ENCODE measurements at places on chromosomes 7 and 10.

GRCh38 chr10:118332236-118332635 is 9.9 kb downstream of the FAM204A start:
- DNase-seq: no peak

GRCh38 chr7:4189131-4189570 is 492.9 kb upstream of the FOXK1 start:
- DNase-seq: peak; percentile 24

GRCh38 chr7:20146451-20146850 is 70.7 kb downstream of the MACC1 start:
- no peak for DNase-seq

DNA sequence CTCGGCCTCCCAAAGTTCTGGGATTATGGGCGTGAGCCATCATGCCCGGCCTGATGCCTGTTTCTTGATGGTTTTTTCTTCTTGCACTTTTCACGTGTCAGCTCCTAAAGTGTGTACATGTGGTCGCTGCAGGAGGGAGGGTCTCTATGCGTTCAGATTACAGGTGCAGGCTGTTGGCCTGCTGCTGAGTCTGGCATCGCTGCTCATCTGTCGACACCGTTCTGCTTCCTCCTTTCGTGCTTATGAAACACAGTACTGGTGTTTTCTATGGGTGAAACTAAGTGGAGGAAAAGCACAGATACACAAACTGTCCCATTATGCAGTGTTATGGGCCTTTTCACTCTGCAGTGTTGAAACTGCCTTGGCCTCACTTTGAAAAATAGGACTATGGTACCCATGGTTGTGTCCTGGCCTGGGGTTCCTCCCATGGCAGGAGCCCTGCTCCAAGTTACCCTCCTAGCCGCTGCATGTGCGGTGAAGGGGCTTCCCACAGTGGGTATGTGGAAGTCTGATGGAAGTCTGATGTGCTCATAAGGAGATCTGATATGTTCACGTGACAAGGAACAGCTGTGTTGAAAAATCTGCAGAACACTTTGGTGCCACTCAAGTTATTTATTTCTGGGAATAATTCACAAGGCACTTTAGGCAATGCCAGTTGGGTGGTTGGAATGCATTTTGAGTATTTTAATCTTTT is 23.5 kb downstream of the OGDH start:
- DNase-seq: no peak

- peak; percentile 50 for DNase-seq
Measured at GRCh38 chr10:34638406-34639054, 176.6 kb downstream of the PARD3 start.

- no peak for DNase-seq
Measured at GRCh38 chr7:114631249-114631822, 216.7 kb downstream of the FOXP2 start.

GRCh38 chr7:43954524-43955228 is 28.4 kb downstream of the UBE2D4 start:
- DNase-seq: peak; percentile 33

GRCh38 chr7:100088095-100088620 is 611 bp upstream of the COPS6 start:
- no peak for DNase-seq

DNA sequence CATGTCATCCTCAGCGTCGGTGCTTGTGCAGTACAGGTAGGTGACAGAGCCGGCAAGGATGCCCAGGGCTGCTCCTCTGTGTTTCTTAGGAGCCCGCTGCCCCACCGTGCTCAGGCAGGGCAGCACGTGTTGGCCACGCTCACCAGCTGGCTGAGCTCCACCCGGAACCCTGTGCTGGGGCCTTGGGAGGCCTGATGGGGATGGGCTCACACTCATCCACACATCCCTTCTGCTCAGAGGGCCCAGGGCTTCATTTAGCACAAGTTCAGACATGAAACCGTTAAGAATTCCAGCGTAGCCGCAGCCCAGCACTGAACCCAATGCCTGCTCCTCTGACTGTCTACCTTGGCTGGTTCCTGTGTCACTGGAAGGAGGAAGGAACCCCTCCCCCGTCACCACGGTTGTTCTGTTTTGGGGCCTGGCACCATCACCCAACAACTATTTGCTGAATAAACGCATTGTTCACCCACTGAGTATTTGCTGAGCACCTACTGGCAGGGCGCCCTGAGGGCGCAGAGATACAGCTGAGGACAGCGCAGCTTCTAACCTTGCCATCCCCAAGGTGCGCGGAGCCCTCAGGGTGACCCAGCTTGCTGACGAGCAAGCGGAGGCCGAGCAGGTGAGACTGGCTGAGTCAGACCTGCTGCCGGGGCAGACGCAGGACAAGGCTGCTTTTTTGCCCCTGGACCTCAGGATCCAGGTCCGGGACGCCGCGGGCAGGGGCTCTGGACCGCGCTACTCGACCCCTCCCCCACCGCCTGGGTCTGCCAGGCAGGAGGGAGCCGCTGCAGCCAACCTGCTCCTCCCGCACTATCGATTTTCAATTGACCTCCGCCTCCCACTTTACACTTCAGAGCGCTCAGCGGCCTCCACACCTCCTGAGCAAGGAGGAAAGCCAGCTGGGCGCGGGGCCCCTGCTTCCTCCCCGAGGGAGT is 50.6 kb upstream of the RET start:
- DNase-seq: peak; percentile 54

DNA sequence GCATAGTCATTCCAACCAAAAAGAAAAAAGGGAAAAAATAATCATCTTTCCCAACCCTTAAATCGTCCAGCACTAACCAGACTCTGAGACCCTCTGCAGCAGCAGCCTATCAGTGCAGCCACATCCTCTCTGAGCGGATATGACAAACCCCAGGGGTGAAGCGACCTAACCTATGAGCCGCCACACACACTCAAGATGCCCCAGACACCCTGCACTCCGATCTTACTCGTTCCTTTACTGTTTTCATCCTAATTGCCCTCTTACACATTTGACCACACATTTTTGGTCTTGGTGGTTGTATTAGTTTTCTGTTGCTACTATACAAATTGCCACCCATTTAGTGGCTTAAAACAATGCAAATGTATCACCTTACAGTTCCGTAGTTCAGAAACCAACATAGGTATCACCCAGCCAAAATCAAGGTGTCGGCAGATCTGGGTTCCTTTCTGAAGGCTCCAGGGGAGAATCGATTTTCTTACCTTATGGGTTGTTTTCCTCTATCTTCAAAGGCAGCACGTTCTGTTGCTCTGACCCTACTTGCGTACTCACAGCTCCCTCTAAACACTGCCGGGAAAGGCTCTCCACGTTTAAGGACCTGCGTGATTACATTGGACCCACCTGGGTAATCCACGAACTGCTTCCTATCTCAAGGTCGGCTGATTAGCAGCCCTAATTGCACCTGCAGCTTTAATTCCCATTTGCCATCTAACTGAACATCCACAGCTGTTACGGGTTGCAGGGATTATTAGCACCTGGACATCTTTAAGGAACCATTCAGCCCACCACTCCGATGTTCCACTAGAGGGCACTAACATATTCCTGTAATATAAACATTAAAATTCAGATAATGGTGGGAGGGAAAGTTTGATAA is 37.3 kb upstream of the PRSS1 start:
- no peak for DNase-seq

GRCh38 chr10:133346413-133346812 is 760 bp upstream of the PRAP1 start:
- no peak for DNase-seq

DNA sequence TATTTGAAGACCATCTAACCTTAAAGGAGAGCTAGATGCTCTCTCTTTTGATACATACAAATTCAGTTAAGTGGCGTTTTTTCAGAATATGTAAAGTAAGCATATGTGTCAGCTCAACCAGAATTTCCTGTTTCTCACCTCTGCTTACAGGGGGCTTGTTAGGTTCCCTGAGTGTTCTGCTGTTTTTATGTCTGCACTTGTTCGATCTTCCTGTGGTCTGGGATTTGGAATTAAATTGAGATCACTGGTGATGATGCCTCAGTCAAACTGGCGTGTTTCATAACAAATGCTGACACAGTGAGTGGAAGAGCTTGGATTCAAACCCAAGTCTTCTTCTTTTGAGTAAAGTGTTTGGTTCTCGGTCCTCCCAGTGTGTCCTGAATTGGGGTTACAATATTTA is 348.3 kb upstream of the AKR1E2 start:
- no peak for DNase-seq

DNA sequence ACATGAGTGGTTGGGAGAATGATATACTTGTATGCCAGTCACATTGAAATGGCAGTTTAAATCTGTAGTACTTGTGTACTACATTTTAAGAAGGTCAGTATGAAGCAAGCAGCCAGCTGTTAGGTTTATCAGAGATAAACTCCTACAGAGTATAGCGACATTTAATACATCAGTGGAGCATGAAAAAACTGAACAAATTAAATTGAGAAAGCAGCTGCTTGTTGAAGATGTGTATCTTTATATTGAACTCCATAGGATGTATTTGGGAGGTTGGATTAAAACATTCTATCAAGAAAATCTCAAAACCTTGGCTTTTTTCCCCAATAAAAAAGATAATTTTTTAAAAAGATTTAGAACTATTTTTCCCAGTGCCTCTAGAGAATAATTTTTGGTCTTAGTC is 47.8 kb downstream of the PHF14 start:
- no peak for DNase-seq

GRCh38 chr10:12455766-12456165 is 106.4 kb downstream of the CAMK1D start:
- no peak for DNase-seq

DNA sequence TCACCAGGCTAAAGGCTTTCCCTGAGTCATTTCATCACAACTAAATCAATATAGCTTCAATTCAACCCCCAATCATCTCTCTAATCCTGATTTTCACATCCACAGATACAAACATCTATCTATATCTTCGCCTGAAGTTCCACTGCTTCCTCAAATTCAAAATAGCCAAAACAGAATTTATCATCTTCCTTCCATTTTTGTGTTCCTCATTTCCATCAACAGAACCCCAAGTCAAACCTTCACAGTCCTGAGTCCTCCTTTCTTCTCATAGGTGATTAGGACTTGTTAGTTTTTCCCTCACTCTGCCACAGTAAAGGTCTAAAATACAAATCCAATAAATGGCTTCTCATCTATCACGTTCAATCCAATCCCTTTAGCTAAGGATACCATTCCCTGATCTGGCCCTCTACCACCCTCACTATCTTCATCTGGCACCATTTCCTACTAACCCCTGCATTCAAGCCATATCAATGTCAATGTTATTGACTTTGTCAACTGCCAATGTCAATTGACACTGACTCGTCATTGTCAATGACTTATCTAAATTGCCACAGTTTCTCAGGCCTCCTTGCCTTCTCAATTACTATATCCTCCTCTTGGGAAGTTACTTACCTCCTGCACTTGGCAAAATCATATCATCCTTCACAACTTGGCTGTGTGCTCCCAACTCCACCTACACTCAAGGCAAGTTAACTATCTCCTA is 2.6 kb downstream of the HYCC1 start:
- DNase-seq: no peak

GRCh38 chr7:51160411-51160810 is 156.2 kb downstream of the COBL start:
- no peak for DNase-seq

DNA sequence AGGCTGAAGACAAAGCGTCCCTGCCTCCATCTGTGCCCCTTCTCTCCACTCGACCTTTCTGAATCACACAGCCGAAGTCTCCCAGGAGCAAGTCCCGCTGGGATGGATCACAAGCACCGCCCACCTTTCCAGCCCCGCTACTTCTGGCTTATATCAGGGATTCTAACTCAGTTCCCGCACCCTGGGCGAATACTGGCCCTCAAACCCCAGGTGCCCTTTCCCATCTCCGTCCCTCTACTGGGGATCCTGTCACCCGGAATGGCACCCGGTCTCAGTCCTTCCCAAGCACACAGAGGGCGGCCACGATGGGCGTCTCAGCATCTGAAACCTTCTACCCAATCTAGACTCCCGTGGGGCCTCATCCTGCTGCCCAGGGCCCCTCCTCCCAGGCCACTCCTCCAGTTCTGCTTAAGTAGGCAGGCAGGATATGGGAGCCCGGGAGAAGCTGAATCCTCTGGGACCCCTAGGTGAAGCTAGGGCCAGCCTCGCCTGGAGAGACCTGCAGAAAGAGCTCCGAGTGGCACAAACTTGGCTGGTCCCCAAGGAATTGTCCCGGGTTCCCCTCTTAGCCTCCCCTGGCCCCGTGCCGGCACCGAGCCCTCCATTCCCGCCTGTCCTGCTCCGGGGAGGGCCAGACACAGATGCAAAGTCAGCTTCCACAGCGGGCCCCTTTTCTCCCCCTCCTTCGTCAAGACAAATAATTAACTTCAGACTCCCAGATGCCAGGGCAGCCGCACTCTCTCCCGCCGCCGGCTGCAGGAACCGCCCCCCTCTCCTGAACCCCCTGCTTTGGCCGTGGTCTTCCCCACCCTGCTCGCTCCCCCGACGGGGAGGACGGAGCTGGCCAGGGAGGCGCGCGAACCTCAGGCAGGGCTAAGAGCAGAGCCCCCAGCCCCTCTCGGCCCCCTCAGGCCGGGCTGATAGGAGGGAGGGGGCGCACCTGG is 612 bp downstream of the KCP start:
- no peak for DNase-seq

DNA sequence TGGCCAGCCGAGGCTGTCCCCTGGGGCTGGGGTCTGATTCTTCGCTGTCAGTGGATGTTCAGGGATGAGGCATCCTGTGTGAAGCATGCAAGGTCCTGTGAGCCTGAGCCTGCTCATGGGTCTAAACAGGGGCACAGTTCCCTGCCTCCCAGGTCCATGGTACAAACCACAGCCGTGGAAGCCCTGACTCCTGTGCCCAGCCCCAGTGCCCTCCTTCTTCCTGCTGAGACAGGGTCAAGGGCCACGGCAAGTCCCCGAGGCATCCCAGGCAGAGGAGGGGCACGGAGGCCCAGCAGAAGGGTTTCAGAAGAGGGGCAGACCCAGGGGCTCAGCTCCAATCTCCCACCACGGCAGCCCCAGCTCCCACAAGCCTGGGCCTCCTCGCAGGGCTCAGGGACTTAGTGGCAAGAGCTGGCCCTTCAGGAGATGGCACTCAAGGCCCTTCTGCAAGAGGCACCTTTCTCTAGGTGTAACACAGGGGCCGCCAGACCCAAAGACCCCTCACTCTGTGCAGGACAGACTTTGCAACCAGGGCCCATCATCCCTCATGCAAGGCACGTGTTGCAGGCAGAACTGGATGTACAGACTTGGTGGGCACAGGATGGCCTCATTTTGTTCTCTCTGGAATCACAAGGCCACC is 248.8 kb downstream of the TCERG1L start:
- DNase-seq: no peak

DNA sequence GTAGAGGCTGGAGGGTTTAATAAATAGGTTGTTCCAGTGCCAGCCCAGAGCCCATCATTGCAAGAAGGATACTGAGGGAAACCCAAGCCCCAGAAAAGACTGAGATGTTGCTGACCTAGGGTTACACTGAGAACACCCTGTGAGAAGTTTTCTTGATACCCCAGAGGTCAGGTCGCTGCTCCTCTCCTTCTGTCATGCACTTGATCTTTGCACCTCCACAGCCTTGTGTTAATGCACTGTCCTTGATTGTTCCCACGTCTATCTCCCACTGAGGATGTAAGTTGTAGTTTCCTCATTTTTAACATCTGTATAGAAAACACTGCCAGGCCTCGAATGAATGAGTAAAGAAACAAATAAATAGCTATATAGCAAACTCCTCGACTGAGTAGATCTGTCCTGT is 195.3 kb upstream of the AHR start:
- DNase-seq: no peak

- no peak for DNase-seq
Measured at GRCh38 chr7:8389593-8390261, 43.7 kb upstream of the NXPH1 start.
